Activated CD4-positive, alpha-beta T cell treated with anti-CD3 and anti-CD28 coated beads, Interleukin-2, Interleukin-4, amounts not matched to agents 100 ng/mL and 50 ng/mL, durations not matched to agents 16 hours and 8 hours (primary cell): ENCODE measurements at places on chromosomes 4 and X.

DNA sequence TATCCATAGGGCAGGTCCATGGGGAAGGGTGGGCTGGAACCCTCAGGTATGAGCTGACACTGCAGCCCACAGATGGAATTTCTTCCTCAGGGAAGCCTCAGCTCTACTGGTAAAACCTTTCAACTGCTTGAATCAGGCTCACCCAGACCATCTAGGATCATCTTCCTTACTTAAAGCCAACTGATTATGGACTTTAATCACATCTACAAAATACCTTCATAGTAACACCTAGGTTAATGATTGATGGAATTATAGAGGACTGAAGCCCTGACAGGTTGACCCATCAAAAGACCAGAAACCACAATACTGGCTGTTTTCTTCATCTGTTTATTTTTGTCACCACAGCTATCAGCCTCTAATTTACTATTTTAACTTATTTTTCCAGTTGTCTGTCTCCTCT is 188.9 kb upstream of the BOD1L1 start:
- no peak for DNase-seq

DNA sequence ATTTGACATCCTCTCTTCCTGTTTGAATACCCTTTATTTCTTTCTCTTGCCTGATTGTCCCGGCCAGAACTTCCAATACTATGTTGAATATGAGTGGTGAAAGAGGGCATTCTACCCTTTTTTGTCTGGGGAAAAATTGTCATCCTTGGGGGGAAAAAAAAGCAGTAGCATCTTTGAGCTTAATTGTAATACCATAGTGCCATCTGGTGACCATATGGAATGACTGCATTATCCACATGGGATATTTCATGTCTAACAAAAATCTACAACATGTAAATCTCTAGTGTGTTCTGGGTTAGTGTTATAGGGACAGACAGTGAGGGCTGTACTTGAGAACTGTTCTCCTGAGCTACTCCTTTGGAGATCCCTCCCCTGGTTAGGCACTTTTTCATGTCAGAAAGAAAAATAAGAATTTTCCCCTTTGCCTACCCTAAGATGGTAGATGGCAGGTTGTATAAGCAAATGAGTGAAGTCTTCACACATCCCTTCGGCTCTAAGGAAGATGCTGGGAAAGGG is 26.0 kb downstream of the CAPN6 start:
- DNase-seq: peak; percentile 19

DNA sequence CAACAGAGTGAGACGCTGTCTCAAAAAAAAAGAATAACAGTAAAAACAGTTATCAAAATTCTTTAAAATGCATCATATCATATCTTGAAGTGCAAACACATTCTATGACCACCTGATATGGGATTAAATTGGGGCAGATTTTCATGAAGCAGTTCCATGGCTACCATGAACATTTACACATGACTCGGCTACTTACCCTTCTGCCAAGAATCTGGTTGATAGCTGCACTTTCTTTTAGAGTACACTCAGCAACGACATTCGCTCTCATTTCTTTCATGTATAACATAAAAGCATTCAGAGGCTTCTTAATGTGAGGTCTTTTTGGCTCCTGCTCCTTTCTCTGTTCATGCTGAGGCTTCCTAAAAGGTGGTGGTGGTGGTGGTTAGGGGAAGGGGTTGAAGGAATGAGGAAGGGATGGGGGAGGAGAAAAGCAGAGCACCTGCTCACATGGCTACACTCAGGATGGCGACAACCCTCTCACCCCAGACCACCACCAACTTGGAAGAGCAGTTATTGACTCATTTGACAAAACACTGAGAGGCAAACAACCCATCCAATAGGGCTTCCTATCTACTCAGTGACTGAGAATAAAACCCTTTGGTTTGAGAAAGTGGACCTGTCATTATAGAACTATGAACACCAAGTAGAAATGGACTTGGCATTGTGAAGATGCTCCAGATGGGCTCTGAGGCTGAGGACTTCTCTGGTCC is 88.5 kb downstream of the HADH start:
- DNase-seq: no peak

DNA sequence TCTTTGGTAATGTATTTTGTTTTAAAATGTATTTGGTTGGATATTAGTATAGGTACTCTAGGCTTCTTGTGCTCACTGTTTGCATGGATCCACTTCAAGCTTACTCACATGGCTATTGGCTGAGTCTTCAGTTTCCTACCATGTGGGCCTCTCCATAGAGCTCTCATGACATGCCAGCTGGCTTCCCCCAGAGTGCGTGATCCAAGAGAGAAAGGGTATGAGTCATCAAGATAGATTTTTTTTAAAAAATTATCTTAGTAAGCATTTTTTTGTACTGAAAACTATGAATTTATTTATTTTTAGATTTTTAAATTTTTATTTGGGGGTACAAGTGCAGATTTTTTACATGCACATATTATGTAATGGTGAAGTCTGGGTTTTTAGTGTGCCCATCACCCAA is 219.1 kb upstream of the AMOT start:
- DNase-seq: no peak

DNA sequence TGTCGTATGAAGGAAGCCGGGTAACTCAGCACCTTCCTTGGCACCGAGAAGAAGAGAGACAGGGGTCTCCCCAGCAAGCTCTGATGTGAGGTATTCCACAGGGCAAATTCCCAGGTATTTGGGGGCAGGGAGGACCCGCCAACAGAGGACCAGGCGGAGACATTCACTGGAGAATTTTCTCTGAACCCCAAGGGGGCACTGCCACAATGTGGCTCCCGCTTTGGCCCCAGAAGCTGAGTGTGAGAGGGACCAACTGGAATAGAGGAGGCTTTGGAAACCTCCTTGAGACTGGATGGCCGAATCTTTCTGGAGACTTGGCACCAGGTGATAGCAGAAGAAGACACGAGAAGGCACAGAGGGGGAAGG is 735 bp upstream of the GABRE start:
- no peak for DNase-seq

DNA sequence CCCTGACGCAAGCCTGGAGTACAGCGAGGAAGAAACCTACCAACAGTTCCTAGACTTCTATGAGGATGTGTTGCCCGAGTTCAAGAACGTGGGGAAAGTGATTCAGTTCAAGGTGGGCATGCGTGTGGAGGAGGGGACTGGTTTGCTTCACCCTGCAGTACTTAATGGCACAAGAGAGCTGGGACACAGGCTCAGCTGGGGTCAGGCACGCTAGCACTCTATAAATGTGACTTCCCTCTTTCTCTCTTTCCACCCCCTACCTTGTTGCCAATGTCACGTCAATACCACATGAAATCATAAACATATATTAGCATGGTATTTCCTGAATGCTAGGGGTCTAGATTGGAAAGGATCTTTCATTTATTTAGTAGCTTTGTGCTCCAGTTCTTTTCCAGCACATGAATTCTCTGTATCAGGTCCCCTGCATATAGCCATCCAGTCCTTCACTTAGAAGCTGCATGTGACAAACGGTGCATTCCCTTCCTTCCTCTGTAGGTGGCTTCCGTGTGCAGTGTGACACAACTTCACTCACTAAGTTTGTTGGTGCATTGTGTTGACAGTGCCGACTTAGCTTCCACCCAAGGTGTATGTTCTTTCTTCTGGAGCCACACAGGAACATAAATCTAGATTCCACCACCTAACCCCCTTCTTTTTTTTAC is 25.6 kb downstream of the ZRSR2 start:
- peak; percentile 51 for DNase-seq

DNA sequence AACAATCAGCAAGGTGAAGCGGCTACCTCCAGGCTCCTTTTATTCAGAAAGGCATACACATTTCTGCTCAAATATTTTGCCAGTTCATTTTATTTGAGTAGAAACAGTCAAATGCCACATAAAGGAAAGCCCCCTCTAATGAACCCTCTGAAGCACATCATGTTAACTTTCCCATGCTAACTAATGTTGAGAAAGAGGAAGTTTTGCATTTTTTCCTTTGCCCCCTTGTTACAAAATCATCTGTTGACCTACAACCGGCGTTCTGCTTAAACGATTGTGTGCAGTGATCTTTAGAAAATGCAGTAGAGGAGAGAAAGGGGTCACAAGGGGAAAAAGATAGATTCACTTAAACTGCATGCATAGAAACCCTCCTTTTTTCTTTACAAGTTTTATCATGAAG is 25.2 kb upstream of the ATXN3L start:
- DNase-seq: no peak

GRCh38 chr4:169841776-169842175 is 84.0 kb upstream of the HPF1 start:
- DNase-seq: no peak

DNA sequence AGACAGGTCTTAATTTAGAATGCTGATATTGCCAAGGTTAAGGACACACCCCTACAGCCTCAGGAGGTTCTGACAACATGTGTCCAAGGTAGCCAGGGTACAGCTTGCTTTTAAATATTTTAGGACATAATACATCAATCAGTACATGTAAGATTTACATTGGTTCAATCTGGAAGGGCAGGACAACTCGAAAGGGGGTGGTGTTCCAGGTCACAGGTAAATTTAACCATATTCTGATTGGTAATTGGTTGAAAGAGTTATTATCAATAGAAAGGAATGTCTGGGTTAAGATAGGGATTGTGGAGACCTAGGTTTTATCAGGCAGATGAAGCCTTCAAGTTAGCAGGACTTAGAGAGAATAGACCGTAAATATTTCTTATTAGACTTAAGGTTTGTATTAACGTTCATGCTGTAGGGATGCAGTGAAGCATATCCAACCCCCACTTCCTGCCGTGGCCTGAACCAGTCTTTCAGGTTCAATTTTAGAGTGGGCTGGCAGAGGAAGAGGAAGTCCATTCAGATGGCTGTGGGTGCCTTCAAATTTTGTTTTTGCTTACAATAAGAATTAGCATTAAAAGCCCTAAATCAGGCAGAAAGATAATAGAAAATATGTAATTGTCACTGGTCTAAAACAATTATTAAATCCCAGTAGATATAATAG is 136.5 kb upstream of the GALNTL6 start:
- no peak for DNase-seq

GRCh38 chrX:116318672-116319071 is 117.7 kb upstream of the SLC6A14 start:
- DNase-seq: no peak

DNA sequence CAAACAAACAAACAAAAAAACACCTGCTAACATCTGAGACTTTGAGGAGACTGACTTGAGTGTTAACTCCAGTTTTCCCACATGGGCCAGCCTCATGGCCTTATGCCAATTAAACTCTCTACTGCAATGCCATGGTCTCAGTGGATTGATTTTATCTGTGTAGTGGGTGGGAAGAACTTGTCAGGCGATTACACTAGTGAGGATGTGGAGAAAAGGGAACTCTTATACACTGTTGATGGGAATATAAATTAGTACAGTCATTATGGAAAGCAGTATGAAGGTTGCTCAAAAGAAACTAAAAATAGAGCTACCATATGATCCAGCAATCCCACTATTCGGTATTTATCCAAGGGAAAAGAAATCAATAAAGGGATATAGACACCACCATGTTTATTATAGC is 12.8 kb upstream of the XIAP start:
- DNase-seq: no peak

DNA sequence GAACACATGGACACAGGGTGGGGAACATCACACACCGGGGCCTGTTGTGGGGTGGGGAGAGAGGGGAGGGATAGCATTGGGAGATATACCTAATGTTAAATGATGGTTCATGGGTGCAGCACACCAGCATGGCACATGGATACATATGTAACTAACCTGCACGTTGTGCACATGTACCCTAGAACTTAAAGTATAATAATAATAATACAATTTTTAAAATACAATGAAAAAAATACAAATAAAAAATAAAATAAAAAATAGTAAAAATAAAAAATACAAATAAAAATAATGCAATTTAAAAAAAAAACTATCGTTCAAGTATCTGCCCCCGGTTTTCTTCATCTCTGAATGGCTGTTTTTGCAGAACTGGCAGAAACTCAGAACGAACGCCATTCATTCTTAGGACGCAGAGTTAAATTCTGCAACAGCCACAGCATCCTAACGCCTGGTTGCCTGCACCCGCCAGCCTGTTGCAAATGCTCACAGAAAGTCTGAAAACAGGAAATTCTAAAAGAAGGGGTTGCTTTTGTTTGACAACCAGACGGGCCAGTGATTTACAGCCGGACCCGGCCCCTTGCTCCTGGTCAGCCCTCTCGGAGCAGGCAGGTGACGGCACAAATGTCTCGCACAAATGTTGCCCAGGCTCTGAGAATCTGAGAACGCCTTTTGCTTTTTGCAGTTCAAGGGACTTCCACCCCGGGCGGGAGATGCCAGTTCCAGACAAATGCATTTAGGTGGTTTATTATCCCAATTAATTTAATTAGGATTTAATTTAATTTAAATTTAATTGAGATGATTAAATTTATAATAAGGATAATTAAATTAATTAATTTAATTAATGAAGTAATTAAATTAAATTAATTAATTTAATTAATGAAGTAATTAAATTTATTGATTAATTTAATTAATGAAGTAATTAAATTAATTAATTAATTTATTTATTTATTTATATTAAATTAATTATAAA is 47.8 kb downstream of the CRLF2 start:
- DNase-seq: no peak

DNA sequence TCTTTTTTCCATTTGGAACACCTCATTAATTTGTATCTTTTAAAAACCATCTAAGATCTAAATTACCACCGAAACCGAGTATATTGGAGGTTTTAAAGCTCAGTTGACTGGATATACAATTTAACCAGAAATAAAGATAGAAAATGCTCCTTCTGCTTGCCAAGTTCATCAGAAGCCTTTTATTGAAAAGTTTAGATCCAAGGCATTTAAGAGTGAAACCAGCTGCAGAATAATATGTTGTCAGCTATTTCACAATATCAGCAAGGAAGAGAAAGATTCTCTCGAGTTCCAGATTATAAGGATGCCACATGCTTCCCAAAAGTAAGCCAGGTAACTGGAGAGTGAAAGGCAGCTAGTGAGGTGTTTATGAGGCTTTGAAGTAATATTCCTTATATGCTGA is 217.4 kb downstream of the DCTD start:
- no peak for DNase-seq

GRCh38 chrX:45630078-45630477 is 429.4 kb upstream of the DIPK2B start:
- DNase-seq: no peak

DNA sequence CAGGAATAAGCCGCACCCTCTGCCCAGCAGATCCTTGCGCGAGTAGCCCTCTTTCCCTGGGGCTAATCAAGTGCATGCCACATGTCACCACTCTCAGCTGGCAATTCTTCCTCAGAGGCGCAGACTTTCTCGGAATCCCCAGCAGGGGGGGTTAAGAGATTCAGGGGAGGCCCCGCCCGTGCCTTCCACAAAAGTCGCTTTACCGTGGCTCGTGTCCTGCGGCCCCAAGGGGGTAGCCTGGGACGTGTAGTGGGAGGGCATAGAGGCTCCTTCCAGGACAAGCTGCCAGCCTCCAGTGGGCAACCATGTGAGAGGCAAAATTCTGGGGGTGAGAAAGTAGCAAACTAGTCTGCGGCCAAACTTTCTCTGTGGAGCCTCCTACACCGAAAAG is 652 bp downstream of the SRPX start:
- peak; percentile 7 for DNase-seq

DNA sequence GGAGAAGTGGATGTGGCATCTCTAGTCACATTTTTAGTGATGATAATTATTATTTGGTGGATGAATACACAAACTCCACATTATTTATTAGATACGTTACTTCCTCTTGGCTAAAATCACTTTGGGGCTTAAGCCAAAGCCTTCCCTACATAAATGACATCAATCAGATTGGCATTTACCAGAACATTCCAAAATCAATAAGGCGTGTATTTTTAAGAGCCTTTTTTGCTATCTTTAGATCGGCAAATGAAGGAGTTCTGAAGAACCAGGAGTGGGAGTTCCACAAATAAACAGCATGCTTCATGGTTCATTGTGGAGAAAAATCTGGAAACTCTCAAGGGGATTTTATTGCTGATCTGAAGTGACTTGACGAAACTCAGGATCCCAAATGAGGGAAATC is 89.7 kb downstream of the AMELX start:
- no peak for DNase-seq
